Stimulated activated CD8-positive, alpha-beta memory T cell treated with anti-CD3 and anti-CD28 coated beads, Interleukin-15, amount 100 ng/mL, for 1 hour (primary cell): ENCODE measurements at places on chromosomes 16 and 17.

DNA sequence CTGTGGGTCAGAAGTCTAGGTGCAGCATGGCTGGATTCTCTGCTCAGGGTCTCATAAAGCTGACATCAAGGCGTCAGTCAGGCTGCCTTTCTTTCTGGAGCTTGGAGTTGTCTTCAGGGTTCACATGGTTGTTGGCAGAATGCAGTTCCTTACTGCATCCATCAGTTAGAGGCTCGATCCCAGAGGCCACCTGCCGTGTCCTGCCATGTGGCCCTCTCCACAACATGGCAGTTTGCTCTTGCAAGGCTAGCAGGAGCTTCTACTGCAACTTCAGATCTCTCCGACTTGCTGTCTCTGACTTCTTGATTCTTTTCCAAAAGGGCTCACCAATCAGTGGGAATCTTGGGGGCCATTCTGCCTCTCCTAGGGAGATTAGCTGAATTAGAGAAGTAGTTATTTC, 11.9 kb downstream of the PITPNC1 start:
- no peak for DNase-seq

- no peak for DNase-seq
These were observed 9.1 kb upstream of the HS3ST2 start for GRCh38 chr16:22804893-22805292.

GRCh38 chr16:72956124-72957064, 91.5 kb downstream of the ZFHX3 start:
- no peak for DNase-seq

DNA sequence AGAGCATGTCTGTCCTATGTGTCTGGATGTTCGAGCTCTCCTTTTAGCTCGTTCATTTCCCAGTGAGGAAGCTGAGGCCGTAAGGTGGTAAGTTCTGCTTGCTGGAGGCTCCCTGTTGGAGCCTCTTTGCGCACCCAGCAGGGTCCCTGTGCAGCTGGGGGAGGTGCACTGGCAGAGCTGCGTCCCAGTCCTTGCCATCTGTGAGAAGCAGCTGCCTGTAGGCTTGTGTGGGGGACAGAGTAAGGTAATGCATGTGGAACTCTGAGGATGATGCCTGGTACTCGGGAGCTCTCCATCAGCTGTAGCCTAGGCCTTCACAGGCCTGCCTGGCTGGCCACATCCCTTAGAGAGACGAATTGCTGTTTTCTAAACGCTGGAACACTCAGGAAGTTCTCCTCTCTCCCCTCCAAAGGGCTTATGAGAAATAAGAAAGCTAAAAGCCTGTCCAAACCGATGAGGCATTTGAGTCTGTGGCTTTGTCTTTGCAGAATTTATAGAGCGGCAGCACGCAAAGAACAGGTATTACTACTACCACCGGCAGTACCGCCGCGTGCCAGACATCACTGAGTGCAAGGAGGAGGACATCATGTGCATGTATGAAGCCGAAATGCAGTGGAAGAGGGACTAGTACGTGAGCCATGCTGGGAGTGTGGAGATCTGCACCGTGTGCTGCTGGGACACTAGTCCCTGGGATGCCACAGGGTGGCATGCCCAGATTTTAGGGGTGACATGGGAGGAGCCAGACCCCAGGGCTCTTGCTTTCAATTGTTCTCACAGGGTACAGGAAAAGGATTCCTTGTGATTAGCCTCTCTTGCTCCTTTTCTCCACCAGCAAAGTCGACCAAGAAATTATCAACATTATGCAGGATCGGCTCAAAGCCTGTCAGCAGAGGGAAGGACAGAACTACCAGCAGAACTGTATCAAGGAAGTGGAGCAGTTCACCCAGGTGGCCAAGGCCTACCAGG, 1.6 kb downstream of the NDUFB10 start:
- DNase-seq: no peak

- DNase-seq: no peak
These were observed 13.4 kb downstream of the FLOT2 start for GRCh38 chr17:28883967-28884702.
